ENCODE measurements at places on chromosomes 5 and 9. TPM values are rescaled to one million over a fixed set of nuclear protein-coding genes. Genes with fewer than 3 reads are reported as not detected.

Gene QRFP
- total RNA-seq, result not detected

Gene SNX30
- total RNA-seq, result 20.3 TPM

Gene F2RL1
- 0.24 TPM for total RNA-seq

Gene PHF2
- 19.1 TPM for total RNA-seq

Gene GDNF
- 0.85 TPM for total RNA-seq

Gene TMEM252
- total RNA-seq, result not detected

Gene SVEP1
- total RNA-seq, result 47.9 TPM

Gene ACTL7B
- not detected for total RNA-seq

Gene CAPSL
- not detected for total RNA-seq

Gene LCN9
- total RNA-seq, result not detected

Gene SMC2
- 3.3 TPM for total RNA-seq

Gene ASTN2
- total RNA-seq, result 8.6 TPM

All from uterus (tissue), 4 donors.